ENCODE measurements at places on chromosomes 7 and 10.
A peak's percentile ranks its signal among the peaks of the same experiment; 100 is the strongest.

DNA sequence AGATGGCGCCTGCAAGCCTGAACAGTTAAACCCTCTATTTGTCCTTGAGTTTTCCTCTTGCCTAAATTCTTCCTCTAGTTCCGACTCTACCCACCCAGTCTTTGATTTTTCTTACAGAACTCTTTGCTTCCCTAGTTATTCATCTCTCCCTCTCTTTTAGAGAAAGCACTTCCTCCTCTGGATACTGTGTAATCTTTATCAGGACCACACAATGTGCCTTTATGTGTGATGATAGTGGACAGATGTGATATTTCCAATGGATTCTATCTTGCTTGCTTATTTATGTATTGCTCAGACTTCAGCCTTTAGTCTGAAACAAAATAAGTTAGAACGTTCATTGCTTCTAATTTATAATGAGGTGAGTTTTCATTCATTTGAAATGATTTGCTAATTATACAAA, 79.5 kb upstream of the CAV2 start:
- DNase-seq, result no peak

GRCh38 chr10:72847681-72848080, 45.9 kb upstream of the OIT3 start:
- no peak for DNase-seq

DNA sequence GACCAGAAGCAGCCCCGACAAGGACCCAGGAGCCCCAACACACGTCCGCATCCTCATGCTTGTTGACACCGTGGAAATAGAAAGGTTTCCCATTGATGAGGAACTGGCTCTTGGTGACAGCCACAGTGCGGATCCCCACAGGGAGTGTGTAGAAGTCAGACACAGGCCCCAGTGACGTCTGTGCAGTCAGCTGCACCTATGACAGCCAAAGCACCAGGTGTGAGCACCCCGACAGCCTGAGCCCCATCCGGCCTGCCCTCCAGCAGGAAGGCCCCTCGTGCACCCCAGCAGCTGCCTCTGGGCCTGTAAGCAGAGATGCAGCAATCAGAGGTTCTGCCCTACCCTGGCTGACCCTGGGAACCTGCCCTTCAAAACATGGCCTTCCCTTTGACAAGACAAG, 7.1 kb downstream of the GUSB start:
- no peak for DNase-seq

GRCh38 chr10:59779756-59780533, 26.7 kb upstream of the MRLN start:
- DNase-seq, result no peak

- DNase-seq, result no peak
Measured at GRCh38 chr10:48602401-48603135, 2.3 kb downstream of the ARHGAP22 start.

DNA sequence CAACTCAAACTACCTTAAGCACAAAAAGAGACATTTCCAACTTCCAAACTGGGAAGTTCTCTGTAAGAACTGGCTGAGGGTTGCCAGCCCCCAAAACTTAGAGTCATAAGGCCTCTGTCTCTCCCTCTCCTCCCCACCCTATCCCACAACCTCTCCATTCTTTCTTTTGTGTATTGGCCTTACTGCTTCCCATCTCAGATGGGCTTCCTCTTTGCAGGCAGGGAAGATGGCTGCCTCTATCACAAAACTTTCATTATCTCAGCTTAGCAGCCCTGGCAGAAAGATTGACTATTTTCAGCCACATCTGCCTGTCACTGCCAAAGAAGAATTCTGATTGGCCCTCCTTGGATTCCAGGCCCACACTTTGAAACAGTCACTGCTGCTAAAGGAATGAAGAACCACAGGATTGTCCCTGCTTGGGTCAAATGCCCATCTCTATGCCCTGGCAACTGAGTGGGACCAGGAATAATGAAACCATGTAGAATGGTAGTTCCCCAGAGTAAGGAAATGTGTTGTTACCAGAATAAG, 58.0 kb upstream of the PRKAR2B start:
- DNase-seq, result no peak

- DNase-seq, result no peak
Measured at GRCh38 chr10:68179016-68179415, 52.9 kb downstream of the ATOH7 start.

DNA sequence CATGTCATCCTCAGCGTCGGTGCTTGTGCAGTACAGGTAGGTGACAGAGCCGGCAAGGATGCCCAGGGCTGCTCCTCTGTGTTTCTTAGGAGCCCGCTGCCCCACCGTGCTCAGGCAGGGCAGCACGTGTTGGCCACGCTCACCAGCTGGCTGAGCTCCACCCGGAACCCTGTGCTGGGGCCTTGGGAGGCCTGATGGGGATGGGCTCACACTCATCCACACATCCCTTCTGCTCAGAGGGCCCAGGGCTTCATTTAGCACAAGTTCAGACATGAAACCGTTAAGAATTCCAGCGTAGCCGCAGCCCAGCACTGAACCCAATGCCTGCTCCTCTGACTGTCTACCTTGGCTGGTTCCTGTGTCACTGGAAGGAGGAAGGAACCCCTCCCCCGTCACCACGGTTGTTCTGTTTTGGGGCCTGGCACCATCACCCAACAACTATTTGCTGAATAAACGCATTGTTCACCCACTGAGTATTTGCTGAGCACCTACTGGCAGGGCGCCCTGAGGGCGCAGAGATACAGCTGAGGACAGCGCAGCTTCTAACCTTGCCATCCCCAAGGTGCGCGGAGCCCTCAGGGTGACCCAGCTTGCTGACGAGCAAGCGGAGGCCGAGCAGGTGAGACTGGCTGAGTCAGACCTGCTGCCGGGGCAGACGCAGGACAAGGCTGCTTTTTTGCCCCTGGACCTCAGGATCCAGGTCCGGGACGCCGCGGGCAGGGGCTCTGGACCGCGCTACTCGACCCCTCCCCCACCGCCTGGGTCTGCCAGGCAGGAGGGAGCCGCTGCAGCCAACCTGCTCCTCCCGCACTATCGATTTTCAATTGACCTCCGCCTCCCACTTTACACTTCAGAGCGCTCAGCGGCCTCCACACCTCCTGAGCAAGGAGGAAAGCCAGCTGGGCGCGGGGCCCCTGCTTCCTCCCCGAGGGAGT, 50.6 kb upstream of the RET start:
- peak; percentile 99 for DNase-seq

GRCh38 chr10:13080643-13081042, 19.3 kb upstream of the OPTN start:
- no peak for DNase-seq

DNA sequence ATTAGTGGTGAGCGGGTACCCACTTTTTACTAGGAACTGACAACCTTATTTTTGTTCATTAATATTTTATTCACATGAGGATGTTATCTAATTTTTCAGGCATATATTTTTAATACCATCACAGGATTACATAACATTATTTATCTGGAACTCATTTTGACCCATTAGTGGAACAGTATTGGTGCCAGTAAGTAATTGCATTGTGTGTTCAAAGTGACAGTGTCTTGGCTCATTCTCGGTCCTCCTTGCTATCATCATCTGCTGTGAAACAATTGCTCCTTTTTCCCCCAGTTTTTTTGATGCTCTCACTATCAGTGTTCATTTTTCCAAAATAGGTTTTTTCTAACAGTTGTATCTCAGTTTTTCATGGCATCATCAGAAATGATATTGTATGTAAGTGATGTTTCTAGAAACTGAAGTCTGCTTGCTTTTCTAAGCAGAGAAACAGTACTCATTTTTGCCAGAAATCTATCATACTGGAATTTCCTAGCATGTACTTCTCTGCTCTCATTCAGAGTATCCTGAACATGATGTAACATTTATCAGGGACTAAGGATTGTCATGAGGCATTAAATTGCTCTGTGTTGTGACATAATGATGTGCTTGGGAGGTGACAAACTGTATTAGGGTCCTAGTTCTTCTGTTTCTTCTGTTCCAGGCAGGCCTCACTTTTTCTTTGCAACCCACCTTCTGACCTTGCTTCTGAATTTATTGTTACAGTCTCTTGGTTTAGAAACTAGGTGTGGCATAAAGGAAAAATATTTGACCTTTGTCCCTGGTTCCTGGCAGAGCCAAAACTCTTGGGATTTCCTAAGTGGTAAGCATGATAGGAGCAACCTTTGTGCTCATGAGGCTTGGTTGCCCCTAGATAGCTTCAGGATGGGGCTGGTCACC, 4.2 kb downstream of the NUB1 start:
- no peak for DNase-seq

GRCh38 chr7:100671353-100672327, 1.9 kb upstream of the GNB2 start:
- DNase-seq, result no peak

DNA sequence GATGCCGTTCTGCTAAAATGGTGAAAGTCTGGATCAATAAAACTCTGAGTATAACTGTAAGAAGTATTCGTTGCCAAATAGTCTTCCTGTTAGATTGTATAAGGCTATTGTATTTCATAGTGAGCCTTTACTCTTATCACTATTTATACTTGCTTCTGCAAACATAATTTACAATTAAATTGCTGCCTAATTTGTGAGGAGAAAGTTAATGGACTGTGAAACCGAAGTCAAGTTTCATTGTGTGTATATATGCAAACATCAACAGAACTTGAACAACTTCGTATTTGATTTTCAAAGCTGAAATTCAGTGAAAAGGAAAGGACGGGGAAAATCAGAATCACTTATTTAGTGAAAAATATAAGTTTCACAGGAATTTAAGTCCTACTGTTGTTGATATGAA, 135.9 kb upstream of the CCDC6 start:
- no peak for DNase-seq

- DNase-seq, result no peak
Measured at GRCh38 chr10:62087329-62087728, 181.3 kb downstream of the RTKN2 start.

- no peak for DNase-seq
Measured at GRCh38 chr7:42471573-42472174, 234.7 kb upstream of the GLI3 start.

DNA sequence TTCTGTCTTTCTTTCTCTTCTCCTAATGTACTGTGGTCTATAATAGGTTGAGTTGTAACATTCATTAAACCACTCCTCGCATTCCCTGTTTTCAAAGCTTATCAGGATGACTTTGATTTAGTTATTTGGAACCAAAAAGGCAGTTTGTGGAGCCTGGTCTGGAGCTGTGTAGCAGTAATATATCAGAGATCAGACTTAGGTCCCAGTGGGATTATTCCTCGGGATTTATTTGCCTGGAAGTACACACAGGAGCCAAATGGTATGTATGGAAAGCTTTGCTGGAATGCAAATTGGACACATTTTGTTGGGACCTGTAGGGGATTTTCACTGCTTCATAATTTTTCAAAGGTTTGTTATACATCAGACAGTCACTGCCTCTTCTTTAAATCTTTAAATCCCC, 40.9 kb downstream of the GBF1 start:
- no peak for DNase-seq

DNA sequence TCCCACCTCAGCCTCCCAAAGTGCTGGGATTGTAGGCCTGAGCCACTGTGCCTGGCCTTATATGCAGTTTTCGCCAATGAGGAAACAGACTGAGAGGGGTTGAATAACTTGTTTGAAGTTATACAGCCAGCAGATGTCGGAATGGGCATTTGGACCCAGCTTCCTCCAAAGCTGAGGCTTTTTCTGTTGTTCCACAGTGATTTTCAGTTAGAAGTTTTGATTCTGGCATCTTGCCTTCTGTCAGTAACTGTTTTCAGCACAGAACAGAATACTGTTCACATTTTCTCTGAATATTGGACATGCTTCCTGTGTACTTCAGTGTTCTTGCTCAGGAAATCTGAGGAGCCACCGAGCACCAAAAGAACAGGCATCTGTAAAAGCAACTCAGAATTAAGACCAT, 287.2 kb downstream of the CAMK1D start:
- DNase-seq, result no peak

- no peak for DNase-seq
Measured at GRCh38 chr7:19621740-19622139, 87.1 kb downstream of the POLR1F start.

DNA sequence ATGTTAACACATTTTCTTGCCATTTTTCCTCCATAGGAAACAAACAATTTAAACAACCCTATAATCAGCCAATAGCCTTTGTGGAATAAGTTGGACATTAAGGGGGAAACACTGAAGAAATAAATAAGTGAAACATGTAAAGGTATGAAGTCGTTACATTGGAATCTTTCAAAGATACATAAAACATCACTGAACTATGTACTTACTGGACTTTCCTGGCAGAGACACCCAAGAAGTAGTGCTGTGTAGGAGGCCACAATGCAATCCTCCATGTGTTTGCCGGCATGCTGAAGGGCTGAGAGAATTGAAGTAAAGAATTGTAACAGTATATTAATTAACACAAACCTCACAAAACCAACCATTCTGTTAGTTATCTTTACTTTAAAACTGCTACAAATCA, 76.5 kb upstream of the GRID1 start:
- DNase-seq, result no peak

- no peak for DNase-seq
Measured at GRCh38 chr7:36487756-36488336, 98.2 kb downstream of the ANLN start.

- DNase-seq, result no peak
Measured at GRCh38 chr7:1450431-1450830, 8.8 kb downstream of the MICALL2 start.

GRCh38 chr10:72086466-72087391, 1.6 kb downstream of the SPOCK2 start:
- no peak for DNase-seq

DNA sequence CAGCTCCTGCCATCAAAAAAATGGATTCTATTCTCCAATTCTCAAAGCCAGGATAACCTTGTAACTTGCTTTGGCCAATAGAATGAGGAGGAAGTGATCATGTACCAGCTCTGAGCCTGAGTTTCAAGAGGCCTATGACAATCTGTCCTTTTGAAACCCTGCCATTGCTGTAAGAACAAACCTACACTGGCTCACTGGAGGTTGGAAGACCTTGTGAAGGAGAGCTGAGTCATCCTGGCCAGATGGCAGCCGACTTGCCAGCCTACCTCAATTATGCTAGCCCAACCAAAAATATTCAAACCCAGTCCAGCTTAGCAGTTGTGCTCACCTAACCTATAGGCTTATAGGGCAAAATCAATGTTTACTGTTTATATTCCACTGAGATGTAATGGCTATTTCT, 93.0 kb downstream of the HGF start:
- DNase-seq, result no peak

DNA sequence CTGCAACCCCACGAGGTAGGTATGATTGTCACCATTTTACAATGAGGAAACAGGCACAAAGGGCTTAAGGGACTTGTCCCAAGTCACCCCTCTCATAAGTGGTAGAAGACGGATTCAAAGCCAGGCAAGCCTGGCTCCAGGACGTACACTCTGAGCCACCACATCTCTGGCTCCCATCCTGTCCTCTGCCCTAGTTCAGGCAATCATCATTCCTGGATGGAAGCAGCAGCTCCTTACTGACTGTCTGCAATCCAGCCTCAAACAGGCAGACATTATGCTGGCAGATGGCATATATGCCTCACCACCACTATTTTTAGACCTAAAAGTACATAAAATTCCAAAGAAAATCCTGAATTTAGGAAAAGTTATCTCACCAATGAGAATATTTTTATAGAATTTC, 100.7 kb downstream of the USP6NL start:
- DNase-seq, result no peak

DNA sequence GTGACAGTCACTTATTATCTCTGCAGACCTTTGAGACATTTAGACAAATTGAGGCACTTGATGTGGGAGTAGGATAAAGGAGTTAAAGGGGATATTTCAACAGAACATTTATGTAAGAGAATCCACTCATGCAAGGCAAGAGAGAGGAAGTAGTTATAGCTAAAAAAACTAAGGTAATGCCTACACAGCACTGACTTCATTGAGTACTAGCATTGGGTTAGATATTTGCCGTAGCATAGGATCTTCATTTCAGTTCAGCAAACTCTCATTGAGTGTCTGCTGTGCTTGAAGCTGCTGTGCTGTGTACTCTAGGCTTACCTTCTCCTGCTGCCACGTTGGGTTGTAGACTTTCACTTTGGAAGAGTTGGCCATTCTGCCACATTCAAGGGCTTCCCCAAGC, 10.5 kb upstream of the ENTPD1 start:
- DNase-seq, result no peak
